ENCODE measurements at places on chromosomes 6 and 20. TPM values are rescaled to one million over a fixed set of nuclear protein-coding genes. Genes with fewer than 3 reads are reported as not detected.

- no peak for DNase-seq
Measured at GRCh38 chr6:14670806-14671205, 553.2 kb downstream of the CD83 start.

DNA sequence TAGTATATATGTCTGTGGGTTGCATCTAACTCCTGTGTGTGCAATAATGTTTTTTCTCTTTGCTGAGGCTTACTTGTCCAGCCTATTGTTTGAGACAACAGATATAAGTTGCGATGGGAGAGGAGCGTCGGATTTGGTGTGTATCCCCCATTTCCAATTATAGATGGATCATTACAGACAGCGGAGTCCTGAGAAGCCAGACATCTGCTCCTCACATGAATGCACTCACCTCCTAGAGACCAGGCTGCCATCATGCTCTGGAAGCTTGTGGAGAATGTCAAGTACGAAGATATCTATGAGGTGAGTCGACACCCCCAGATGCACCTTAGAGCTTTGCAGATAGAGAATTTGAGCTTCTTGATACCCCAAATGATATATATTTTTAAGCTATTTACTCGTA lies at the start of gene TFAP2B:
TSS of gene TFAP2B (plus strand) at position 199 of the 400 bp plus-strand sequence. CDS start at position 220, 21 bp downstream.
- no peak for DNase-seq

GRCh38 chr6:119649531-119649930 lies 300.0 kb upstream of the MAN1A1 start:
- DNase-seq: no peak

DNA sequence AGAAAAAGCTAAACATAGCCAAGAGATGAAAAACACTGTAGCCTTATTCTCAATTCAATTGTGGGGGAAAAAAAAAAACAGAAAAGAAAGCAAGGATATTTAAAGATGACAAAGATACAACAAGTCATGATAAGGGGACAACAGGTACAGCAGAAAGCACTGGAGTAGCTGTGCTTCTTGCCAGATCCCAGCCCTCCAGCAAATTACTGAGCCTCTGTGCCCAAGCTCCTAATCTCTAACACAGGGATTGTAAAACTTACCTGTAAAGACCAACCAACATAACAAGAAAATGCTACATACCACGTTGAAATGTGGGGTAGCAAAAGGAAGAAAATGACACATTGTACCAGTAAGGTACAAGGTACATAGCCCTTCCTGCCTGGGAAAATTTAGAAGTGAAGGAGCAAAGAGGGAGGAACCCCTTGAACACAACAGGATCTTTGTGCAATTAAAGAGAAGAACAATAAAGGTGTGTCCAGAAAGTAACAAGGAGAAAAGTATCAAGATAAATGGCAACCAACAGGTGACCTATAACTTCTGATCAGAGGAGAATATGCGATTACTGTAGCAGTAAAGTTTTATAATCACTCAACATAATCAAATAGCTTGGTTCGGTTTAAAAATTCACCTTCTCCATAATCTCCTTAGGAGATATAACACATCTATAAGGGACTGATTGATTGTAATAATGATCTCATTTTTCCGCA lies 30.6 kb downstream of the PREP start:
- DNase-seq: no peak

- no peak for DNase-seq
Measured at GRCh38 chr20:20699144-20699543, 13.3 kb downstream of the RALGAPA2 start.

RNF144B gene
- total RNA-seq: 1.2 TPM
